ENCODE measurements at places on chromosomes 4 and X.

DNA sequence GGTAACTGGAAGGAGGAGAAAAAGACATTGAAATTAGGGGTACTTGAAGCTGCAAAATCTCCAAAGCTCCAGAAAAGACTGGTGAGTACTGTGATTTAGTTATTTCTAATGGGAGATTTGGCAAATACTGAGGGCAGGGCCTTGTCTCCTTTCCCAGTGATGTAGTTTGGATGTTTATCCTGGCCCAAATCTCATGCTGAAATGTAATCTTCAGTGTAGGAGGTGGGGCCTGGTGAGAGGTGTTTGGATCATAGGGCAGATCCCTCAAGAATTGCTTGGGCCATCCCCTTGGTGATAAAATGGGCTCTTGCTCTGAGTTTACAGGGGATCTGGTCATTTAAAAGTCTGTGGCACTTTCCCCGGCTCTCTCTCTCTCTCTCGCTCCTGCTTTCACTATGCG is 33.1 kb upstream of the GK start:
- DNase-seq, result no peak

DNA sequence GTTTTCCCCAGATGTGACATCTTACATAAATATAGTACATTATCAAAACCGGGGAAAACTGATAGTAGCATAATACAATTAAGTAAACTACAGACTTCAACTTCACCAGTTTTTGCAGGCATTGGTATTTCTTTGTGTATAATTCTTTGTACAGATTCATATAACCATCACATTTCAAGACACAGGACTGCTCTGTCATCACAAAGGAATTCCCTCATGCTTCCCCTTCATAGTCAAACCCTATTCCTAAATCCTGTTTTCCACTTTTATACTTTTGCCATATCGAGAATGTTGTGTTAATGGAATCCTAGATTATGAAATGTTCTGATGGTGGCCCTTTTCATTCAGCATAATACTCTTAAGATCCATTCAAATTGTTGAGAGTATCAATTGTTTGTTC is 36.0 kb downstream of the STIM2 start:
- DNase-seq, result no peak

DNA sequence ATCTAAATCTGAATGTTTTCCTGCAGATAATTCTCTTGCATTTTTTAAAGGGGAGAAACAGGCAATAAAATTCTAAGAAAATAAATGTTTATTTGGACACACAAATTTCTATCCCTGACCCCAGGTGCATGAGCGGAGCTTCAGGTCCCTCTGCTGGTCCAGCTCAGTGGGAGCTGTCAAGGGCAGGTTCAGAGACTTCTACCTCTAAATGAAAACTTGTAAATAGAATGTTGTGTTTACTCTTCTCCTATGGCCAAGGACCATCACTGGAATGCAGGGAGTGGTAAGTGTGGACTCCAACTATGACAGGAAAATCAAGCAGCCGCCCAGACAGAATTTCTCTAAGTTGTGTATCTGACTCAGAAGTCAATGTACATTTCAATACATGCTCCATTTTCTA is 148.6 kb upstream of the TTC29 start:
- no peak for DNase-seq

DNA sequence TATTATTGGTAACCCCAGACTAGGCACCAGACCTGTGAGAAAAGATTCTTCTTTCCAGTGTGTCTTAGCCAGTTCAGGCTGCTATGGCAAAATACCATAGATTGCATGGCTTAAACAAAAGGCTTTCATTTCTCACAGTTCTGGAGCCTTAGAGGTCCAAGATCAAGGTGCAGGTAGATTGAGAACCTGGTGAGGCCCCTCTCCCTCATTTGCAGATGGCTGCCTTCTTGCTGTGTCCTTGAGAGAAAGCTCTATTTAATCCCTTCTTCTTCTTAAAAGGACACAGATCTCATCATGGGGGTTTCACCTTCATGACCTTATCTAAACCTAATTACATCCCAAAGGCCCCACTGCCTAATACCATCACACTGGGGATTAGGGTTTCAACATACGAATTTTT is 3.5 kb upstream of the PDLIM3 start:
- no peak for DNase-seq

DNA sequence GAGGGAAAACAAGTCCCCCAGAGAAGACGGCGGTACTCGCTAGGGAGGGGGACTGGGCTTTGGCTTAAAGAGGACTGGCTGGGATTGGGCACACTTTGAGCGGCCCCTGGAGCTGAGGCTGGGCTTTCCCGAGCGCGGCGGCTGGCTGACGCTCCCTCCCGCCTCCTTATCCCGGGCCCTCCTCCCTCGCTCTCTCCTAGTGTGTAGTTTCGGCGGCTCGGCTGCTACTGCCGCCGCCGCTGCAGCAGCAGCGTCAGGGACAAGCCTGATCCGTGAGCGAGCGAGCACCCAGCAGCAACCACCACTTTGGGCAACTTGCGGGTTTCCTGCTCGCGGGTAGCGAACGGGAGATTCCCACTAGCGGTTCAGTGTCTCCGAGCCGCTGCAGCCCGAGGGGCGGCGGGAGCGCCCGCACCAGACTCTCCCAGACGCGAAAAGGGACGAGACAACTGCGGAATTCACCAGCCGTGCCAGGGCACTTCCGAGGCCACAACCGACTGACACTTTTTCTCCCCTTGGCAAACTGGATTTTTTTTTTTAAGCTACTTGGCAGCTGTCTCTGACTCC is 632 bp upstream of the PCDH7 start:
- no peak for DNase-seq

DNA sequence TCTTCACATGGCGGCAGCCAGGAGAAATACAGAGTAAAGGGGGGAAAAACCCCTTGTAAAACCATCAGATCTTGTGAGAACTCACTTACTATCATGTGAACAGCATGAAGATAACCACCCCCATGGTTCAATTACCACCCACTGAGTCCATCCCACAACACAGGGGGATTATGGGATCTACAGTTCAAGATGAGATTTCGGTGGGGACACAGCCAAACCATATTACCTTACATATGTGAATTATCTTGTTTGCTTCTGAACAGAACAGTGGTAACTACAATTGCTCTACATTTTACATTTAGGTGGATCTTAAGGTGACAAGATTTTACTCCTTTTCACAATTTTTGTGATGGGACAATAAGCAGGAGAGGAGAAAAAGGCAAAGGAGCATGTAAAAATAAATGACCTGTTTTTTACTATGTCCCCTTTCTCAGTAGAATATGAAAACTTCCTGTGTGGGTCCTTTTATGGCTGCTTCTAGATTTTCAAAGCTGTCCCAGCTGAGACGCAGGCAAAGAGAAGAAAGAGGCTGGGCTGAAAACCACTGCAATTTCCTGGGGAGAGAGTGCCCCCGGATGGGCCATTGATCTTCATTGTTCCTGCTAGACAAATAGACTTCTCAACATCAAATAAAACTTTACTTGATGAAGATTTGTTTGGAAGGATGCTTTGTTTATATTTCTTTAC is 45.9 kb upstream of the PGM2 start:
- peak; percentile 18 for DNase-seq

DNA sequence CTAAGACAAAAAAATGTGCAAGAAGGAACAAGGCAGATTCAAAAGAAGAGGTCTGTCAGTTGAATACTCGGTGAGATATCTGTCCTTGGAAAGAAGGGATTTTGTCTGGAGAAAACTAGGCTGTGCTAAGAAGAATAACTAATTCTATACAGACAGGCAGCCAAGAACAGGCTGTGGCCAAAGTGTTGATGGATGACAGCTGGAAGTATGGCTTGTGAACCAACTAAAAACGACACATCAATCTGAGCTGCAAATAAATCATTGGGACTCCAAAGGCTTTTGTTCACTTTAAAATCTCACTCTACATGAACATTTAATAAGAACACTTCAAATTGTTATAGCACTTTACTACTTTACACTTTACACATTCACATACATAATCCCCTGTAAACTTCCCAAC is 70.5 kb upstream of the IGSF1 start:
- DNase-seq, result no peak

DNA sequence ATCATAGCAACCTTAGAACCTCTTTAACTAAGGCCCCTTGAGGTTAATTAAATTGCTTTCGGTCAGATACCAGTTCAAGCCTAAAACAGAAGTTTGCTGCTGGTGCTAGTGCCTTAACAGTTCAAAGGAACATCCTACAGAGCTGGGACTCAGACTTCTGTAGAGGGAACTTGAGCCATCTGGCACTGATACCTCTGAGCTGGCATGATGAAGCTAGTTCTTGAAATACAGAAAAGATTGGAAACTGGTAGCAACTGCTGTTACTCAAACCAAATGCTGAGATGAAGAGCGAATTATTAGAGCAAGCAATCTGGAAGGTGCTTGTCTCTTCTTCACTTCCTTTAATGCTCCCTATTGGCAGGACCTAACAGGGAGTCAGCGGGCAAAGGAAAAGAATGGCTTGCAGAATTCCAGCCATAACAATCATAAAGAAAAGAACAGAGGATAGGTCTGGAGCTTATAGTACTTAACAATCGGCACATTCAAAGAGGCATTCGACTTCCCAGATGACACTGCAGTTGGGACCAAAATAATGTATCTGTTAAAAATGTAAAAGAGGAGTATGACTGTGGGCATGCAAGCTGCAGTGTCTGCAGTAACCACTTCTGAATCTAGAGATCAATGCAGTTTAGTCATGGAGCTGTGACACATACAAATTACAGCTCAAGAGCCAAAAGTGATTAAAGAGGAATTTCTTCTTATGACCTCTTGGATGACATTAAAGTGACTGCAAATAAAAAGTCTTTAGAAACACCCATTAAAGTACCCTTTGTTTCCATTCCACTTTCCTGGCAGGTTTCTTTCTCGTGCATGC is 298.9 kb downstream of the PDGFC start:
- DNase-seq, result no peak

- DNase-seq, result no peak
Measured at GRCh38 chr4:71498625-71499024, 159.8 kb downstream of the SLC4A4 start.

- no peak for DNase-seq
Measured at GRCh38 chr4:176256921-176257320, 12.1 kb downstream of the ASB5 start.

Data from activated T-helper 1 cell treated with anti-CD3 and anti-CD28 coated beads, Interleukin-2, amount 50 U/mL, for 16 hours (primary cell).